CD4-positive, alpha-beta T cell treated with Interleukin-17A for 1 hour (primary cell): ENCODE measurements at places on chromosomes 1 and 21.

- no peak for DNase-seq
These were observed 15.5 kb downstream of the CHI3L2 start for GRCh38 chr1:111242805-111243523.

DNA sequence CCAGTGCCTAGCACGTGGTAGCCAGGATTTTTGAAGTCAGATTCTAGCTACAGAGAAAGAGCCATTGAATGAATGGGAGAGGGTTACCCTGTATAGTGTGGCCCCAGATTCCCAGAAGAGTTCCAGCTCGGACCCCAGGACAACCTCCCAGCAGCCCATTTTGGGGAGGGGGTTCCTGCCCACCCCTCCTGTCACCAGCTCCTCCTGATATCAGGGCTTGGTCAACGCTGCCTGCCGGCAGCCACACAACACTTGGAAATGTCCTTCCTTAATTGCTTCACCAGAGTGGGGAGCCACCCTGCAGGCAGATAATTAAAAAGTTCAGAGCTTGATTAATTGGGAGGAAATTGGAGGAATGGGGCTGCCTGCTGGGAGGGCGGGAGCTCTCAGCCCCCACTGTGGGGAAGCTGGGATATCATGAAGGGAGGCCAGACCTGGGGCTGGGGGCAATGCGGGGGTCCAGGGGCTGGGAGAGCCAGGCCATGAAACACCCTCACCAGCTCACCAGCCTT is 120.5 kb downstream of the LACTBL1 start:
- DNase-seq = no peak

DNA sequence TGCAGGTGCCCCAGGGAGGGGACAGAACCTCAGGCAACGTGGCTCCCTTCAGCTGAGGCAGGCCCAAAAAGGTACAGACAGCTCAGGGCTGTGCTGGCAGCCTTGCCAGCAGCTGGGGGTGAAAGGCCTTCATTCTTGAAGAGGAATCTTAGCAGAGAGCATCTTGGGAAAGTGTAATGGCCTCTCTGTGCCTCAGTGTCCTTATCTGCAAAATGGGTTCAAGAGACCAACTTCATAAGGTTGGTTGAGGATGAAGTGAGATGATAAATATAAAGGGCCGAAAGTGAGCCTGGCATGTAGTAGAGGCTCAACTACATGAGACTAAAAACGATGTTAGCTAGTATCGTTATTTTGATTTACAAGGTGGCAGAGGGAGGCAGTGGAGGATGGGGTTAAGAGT is 26.2 kb downstream of the TMCO4 start:
- DNase-seq = no peak

DNA sequence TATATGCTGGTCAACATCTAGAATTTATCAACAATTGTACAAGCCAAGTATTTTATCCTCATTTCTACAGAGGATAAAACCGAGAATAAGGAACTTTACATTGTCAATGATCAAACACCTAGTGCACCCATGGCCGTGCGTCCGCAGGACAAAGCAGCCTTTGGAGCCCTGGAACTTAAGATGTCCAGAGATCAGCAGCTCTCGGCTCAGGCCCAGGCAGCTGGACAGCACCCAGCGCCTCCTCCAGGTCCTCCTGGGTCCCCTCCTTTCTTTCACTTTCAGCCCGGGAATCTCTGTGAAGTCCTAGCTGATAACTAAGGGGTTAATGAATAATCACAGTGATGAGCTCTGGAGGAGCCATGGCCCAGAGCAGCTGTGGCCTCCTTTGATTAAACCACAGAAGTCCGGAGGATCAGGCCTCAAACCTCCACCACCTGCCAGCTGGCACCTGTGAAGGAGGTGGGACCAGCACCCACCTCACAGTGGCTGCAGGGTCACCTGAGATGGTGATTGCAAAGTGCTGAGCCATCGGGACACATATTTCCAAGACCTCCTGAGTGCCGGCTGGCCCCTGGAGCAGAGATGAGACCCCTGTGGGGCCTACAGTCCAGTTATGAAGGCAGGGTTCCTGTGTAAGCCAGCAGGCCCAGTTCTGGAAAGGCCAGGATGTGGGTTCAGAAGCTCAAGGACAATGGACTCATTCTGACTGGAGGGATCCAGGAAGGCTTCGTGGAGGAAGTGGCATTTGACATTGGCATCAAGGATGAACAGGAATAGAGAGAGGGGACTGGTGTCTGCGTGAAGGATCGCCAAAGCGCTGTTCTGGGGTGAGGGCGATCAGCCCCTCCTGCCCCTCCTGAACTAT is 11.6 kb upstream of the SAMD11 start:
- no peak for DNase-seq

GRCh38 chr1:176379626-176380339 is 83.2 kb upstream of the PAPPA2 start:
- no peak for DNase-seq

DNA sequence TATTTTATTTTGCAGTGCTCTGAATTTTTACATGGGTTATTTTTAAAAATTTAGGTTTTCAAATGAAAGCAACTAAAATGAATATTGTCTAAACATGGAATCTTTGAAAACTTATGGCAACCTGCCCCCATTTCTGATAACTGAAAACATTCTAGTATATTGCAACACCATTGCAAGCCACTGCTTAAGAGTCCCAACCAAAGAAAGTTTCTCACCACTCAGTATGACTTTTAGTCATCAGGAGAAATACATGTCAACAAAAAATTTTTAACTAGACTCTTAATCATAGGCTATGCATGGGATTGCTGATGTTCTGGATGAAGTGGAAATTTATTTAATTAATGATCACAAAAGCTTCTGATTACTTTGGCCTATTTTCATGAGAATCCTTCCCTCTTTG is 112.1 kb downstream of the TNFSF18 start:
- no peak for DNase-seq

DNA sequence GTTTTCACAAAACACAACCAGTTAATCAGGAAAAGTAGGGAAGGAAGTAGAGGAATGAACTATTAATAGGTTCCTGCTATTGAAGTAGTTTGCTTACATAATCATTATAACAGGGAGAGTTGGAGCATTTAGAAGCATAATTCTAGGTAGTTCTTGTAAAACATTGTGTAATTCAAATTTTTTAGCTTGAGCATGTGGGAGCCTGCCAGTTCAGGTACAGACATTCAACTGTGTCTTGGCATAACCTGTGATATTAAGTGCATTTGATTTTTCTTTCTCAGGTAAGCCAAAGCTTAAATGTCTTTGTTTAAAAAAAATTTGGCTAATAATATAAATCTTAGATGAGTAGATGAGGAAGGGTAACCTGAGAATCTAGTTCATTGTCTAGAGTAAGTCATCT is 3.4 kb downstream of the YTHDF2 start:
- DNase-seq = no peak

GRCh38 chr1:35269201-35269988 is 886 bp downstream of the ZMYM4 start:
- DNase-seq = peak; percentile 1

- no peak for DNase-seq
These were observed 603.0 kb downstream of the MATN1 start for GRCh38 chr1:30120245-30121000.

- DNase-seq = no peak
These were observed 229.6 kb downstream of the HHAT start for GRCh38 chr1:210558302-210558701.

DNA sequence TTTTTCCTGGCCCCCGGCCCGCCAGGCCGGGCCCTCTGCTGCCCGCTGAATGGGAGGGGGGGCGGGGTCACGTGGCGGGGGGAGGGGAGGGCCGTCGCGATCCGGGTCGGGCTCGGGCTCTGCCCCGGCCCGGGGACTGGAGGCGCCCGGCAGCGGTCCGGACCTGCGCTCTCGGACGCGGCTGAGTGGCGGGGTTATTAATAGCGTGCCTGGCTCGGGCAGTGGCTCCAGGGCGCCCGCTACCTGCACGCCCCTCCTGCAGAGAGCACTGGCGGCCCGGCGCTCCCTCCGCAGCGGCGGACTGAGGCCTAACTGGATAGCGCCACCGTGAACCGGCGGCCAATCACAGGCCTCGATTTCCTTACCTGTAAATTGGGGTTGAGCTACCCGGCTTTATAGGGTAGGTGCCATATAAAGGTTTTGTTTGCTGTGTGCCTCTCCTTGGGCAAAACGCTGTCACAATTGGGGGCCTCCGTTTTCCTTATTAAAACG is 28.1 kb downstream of the AHDC1 start:
- no peak for DNase-seq

- DNase-seq = no peak
These were observed 4.1 kb downstream of the ARMH1 start for GRCh38 chr1:44678626-44679025.

DNA sequence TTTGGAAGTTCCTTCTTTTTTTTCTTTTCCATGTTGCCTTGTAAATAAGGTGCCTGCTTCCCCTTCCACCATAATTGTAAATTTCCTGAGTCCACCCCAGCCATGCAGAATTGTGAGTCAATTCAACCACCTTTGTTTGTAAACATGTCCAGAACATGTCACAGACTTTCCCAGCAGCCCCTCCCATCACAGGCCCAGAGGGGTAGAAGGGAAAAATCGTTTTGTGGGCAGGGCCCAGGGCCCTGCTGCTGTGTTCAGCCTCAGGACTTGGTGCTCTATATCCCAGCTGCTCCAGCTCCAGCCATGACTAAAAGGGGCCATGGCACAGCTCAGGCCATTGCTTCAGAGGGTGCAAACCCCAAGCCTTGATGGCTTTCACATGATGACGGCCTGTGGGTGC is 384.6 kb upstream of the NCAM2 start:
- DNase-seq = no peak

GRCh38 chr1:21277180-21277579 is 13.1 kb downstream of the ECE1 start:
- DNase-seq = no peak

- no peak for DNase-seq
These were observed 47.3 kb downstream of the CLIC6 start for GRCh38 chr21:34715985-34716596.

DNA sequence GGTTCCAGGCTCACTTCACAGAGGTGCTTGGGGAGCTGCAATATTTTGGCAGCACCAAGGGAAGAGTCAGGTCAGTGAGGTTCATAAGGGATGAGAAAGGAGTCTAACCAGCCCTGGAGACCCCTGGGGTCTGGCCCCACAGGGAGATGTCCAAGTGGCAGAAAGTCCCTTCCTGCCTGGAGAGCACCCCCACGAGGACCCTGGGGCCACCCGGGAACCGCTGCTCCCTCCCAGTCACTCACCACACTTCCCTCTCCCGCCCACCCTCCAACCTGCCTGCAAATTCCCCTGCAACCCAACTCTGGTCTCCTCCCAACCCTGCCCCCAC is 6.5 kb upstream of the ITGB2 start:
- DNase-seq = no peak
